ENCODE measurements at places on chromosomes 5 and 9. TPM values are rescaled to one million over a fixed set of nuclear protein-coding genes. Genes with fewer than 3 reads are reported as not detected.

The PCDHA9 gene
- total RNA-seq = 18.9 TPM

The DMRT3 gene
- total RNA-seq = 1.7 TPM

The GOLGA1 gene
- total RNA-seq = 18.3 TPM

DNA sequence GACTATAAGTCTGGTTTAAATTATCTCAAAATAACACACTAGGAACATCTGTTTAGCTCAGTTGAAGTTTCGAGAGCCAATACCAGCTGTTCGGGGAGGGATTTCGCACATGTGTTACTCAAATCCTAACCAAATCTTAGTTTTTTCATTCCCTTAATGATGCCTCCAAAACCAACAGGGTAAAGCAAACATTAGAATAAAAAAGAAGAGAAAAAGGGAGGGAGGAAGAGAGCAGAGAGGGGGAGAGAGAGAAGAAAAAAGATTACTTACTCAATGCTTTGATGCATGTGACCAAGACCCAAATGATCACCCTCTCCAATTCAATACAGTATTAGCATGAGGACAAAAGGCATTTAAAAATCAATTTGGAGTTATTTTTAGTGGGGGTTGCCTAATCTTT lies 86.0 kb upstream of the NR5A1 start:
- DNase-seq = no peak

- no peak for DNase-seq
Measured at GRCh38 chr5:89299998-89300397, 417.0 kb upstream of the MEF2C start.

GRCh38 chr5:67377631-67378030 lies 181.0 kb upstream of the CD180 start:
- peak; percentile 36 for DNase-seq

The TMEM8B gene
- total RNA-seq = 44.4 TPM

DNA sequence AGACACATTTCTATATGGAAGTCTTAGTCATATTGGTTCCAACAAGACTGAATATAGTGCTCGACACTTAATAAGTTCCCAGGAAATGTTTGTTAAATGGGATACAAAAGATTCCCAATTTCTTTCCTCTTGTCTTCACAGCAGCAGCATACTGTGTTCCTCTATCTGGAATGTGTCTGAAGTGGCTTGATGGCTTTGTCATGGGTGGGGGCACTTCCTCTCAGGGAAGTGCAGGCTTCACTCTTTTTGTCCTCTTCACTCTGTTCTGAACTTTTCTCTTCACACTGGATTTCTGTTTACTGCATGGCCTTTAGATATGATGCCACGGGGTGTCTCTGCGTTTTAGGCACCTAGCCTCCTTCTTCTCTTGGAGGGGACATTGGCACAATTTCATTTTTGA lies 127.7 kb upstream of the C9orf72 start:
- DNase-seq = no peak

The SETD9 gene
- total RNA-seq = 15.8 TPM

- DNase-seq = no peak
Measured at GRCh38 chr9:21326526-21327139, 8.6 kb downstream of the KLHL9 start.

- peak; percentile 32 for DNase-seq
Measured at GRCh38 chr9:130183133-130183762, 11.0 kb downstream of the NCS1 start.

The FOCAD gene
- 104 TPM for total RNA-seq

GRCh38 chr9:76637416-76637815 lies 126.8 kb upstream of the PCA3 start:
- no peak for DNase-seq

The FIBCD1 gene
- not detected for total RNA-seq

- no peak for DNase-seq
Measured at GRCh38 chr9:127013597-127013996, 99.0 kb downstream of the RALGPS1 start.

DNA sequence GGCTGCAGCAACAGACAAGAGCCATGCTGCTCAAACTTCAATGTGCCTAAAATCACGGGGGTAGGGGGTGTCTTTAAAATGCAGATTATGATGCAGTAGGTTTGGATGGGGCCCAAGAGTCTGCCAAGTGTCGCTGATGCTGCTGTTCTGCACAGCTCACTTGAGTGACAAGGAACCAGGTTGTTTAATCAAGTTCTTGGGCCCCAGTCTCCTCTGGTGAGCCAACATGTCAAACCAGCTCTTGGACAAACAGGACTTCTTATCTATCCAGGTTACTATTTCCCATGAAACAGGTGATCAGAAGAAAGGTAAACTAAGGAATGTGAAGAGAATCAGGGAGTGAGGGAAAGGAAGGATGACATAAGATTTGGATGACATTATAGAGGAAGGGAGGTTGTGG lies 78.0 kb downstream of the APBA1 start:
- no peak for DNase-seq

- DNase-seq = no peak
Measured at GRCh38 chr5:177374211-177374610, 10.0 kb upstream of the SLC34A1 start.

GRCh38 chr5:124433170-124433569 lies 313.3 kb downstream of the ZNF608 start:
- no peak for DNase-seq

The SHB gene
- 31.7 TPM for total RNA-seq

The LEAP2 gene
- total RNA-seq = 2.5 TPM

- DNase-seq = no peak
Measured at GRCh38 chr9:132525308-132526023, 56.9 kb upstream of the BARHL1 start.

- DNase-seq = no peak
Measured at GRCh38 chr5:9956725-9957124, 293.0 kb downstream of the ATPSCKMT start.

The CD72 gene
- total RNA-seq = 4.9 TPM

The SPATA31C1 gene
- not detected for total RNA-seq

The SPINK5 gene
- 7.5 TPM for total RNA-seq

DNA sequence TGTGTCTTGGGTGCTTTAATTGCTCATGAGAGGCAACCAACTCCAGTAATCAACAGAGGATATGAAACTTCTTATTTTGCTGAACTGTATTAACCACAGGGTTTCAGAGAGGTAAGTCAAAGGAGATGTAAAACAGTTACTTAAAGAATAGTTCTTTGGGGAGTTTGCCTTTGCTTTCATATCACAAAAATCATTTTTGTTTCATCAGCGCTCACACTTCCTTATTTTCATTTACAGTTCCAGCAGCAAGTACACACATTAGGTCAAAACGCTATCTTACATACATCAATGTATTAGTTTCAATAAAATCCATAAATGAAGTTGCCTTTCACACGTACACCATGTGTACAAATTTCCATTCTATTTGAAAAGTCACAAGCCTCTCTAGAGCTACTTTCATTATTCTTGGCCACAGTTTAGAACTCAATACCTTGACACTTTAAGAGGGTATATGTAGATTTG lies 50.1 kb downstream of the ST8SIA4 start:
- DNase-seq = no peak

The CAAP1 gene
- total RNA-seq = 14.3 TPM

DNA sequence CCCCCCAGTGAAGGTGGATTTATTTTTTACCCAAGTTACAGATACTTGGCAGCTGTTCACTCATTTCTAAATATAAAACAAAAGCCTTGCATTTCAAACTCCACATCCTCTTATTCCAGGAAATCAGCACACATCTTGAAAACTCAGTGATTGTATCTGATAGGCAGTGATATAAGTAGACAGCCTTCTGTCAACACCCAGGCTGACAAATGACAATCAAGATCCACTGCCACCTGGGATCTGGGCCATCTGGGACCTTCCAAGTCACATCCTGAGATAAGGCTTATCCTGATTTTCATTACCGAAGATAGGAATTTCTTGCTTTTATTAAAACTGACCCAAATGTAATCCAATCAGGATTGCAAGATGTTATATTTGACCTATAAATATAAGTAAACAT lies 201.3 kb upstream of the PUM3 start:
- DNase-seq = no peak

GRCh38 chr5:56490971-56491468 lies 257.9 kb upstream of the ANKRD55 start:
- DNase-seq = no peak

DNA sequence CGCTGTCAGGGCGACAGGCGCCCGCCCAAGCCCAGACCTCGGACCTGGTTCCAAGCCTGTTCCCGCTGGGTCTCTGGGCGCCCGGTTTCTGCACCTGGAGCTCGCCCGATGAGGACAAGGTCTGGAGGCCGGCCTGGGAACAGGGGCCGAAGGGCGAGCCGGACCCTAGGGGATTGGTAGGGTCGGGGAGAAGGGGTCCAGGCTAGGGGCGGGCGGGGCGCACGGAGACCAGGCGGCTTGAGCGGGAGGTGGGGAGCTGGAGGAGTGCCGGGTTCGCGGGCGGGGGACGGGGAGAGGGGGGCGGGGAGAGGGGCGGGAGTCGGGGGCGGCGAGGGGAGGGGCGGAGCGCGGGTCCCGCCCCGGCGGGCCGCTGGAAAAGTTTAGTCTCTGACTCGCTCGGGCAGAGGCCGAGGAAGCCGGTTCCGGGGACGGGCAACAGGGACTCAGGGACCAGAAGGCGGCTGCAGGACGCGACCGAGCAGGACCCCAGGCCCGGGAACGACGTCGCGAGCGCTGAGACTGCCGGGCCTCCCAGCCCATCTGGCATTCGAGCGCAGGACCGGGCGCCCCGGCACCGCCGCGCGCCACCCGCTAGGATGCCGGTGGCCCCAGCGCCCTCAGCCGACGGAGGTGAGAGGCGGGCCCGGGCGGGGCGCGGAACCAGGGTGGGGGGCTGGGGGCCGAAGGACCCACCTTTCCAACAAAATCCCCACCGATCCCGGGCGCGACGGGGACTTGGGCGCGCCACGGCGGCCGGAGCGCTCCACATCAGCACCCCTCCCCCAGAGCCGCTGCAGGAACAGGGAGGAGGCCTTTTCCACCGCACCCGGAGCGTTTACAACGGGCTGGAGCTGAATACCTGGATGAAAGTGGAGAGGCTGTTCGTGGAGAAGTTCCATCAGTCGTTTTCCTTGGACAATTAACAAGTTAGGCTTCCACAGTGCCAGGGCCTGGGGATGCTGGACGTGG lies at the start of gene S1PR3:
Gene S1PR3, plus strand, starts transcription at position 403 of the 969 bp plus-strand sequence. CDS start 9,733 bp downstream, outside the sequence.
- peak; percentile 64 for DNase-seq

DNA sequence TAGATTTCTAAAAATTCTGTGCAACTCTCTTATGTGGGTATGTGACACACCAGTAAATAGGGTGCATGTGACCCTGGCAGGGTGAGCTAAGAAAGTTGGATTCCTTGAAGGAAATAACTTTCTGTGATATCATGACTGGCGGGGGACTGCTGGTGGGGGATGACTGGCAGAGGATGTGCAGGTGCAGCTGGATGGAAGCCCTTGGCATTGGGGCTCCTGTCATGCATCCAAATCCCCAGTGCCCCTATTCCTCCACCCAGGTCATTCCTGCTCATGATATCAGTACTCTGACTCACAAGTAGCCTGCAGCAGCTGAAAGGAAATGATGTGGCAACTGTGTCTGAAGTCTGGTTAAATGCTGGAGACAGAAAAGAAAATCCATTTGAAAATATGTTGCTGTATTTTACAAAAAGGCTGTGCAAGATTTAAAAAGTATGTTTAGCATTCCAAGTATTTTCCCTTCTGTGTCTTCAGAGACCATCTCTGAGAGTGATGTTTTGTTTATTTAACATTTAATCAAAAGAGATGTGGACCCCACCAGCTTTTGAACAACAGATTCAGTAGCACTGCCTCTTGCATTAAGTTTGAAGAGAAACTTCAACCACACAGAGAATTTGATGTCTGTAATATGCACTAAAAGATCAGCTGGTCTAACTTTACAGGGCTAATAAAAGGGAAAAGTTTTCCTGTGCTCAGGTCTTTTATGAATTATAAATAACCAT lies 17.9 kb upstream of the ZSWIM6 start:
- no peak for DNase-seq

The SKP2 gene
- total RNA-seq = 47.8 TPM

DNA sequence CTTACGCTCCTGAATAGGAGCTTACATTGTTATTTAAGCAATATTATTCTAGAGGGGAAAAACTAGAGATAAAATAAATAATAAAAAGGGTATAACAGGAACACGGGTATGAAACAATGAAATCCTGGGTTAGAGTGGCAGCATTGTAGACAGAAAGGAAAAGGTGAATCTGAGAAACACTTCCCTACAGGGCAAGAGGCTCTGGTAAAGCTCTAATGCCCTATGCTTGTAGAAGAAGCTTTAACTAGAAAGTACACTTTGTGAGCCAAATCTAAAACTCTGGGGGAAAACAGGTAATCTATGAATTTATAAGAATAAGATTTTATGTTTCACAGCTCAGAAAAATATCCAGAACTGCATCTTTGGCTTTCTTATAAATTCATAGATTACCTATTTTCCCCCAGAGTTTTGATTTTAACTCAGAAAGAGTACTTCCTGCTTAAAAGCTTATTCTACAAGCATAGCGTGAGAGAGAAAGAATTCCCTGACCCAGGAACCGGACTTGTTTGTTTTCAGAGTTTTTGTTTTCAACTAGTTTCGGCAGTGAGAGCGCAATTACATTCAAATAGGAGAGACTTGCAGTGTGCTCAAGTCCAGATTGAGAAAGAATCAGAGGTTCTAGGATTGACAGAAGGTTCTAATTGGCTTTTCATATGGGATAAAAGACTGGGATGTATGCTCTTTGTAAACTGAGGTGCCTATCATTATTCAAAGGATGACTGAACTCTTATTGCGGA lies 651.0 kb upstream of the RORB start:
- DNase-seq = no peak

GRCh38 chr9:93097511-93098201 lies 1.6 kb downstream of the CARD19 start:
- DNase-seq = peak; percentile 23

DNA sequence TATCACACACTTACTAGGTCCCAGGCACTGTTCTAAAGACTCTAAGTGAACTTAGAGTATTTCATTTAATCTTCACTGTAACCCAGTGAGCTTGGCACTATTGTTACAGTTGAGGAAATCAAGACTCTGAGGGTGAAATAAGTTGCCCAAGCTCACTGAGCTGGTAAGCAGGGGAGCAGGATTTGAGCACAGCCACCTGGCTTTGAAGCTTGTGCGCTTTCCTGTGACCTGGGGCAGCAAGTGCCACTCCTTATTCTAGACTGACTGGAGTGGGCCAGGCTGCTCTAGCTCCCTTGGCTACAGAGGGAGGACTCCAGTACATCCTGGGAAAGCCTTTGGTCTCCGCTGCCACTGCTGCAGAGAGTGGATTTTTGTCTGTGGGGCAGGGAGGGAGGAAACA lies 50.0 kb downstream of the RGS3 start:
- no peak for DNase-seq

The CBY3 gene
- total RNA-seq = not detected

The MTAP gene
- 48.1 TPM for total RNA-seq

- no peak for DNase-seq
Measured at GRCh38 chr9:82192211-82192610, 203.6 kb downstream of the SPATA31D1 start.

GRCh38 chr9:75142202-75142601 lies 53.9 kb downstream of the OSTF1 start:
- DNase-seq = no peak

The SLC36A2 gene
- not detected for total RNA-seq

GRCh38 chr5:101045689-101046088 lies 142.6 kb upstream of the ST8SIA4 start:
- DNase-seq = no peak

GRCh38 chr9:130444565-130445221 lies at the start of gene ASS1:
Gene ASS1, plus strand, starts transcription at chr9:130444961. Its CDS starts 7,268 bp downstream, at chr9:130452229.
- no peak for DNase-seq

GRCh38 chr5:73763300-73764032 lies 137.5 kb downstream of the ARHGEF28 start:
- DNase-seq = no peak

Measured in glutamatergic neuron (in vitro differentiated cells).